ENCODE measurements at places on chromosomes 3 and 15. TPM values are rescaled to one million over a fixed set of nuclear protein-coding genes. Genes with fewer than 3 reads are reported as not detected.

The ACP3 gene
- polyA plus RNA-seq, result 0.71 TPM

The XCR1 gene
- polyA plus RNA-seq, result not detected

DNA sequence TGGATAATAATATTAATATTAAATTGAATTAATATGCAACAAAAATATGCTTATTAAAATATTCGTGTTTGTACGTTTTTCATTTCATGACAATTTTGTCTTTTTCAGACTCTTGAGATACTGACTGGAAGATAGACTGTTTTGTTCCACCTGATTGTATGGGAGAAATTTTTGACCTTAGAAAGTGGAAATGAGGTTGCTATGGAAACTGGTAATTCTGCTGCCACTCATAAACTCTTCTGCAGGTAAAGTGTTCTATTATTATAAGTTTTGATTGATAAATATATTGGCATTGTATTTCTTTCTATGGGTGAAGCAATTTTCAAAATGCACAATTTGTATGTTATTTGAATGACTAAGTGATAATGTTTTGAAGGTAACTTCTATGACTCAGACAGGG is 55.0 kb downstream of the CNTN6 start:
- DNase-seq, result no peak

DNA sequence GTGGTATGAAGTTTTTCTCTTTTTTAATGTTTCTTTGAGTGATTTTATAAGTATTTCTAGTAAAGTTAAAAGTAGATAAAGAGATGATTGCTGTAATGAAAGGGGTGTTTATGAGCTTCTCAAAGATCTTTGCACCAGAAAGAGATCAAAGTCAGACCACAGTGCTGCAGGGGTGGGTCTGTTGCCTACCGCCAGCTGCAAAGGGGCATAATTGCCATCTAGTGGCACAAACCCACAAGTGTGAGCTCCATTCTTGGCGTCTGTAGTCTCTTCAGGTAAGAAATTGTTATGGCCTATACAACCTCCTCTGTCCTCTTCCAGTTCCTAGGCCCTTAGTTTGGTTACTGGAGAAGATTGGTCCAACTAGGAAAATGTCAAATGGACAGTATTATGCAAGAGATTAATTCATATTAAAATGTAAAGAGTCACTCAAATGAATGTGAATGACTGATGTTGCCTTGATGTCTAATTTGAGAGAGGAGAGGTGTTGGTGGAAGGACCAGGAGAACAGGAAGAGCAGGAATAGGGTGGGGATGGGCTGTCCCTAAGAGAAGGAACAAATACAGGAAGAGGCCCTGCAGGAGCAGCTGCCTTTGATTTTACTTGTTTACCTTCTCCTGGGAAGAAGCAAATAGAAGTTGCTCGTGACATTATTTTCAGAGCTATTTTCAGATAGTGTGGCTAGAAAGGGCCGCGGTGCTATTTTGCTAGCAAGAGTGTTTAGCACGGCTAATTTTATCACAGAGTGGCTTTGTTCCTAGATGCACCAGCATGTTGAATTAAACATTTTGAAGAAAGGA is 53.0 kb upstream of the GSK3B start:
- DNase-seq, result no peak
